ENCODE measurements at places on chromosomes 12 and 14.

- no peak for DNase-seq
Observed at GRCh38 chr12:121580959-121581685, at the start of gene KDM2B. Gene KDM2B, minus strand, starts transcription at chr12:121581023. Its CDS starts 112 bp downstream, at chr12:121580911.

DNA sequence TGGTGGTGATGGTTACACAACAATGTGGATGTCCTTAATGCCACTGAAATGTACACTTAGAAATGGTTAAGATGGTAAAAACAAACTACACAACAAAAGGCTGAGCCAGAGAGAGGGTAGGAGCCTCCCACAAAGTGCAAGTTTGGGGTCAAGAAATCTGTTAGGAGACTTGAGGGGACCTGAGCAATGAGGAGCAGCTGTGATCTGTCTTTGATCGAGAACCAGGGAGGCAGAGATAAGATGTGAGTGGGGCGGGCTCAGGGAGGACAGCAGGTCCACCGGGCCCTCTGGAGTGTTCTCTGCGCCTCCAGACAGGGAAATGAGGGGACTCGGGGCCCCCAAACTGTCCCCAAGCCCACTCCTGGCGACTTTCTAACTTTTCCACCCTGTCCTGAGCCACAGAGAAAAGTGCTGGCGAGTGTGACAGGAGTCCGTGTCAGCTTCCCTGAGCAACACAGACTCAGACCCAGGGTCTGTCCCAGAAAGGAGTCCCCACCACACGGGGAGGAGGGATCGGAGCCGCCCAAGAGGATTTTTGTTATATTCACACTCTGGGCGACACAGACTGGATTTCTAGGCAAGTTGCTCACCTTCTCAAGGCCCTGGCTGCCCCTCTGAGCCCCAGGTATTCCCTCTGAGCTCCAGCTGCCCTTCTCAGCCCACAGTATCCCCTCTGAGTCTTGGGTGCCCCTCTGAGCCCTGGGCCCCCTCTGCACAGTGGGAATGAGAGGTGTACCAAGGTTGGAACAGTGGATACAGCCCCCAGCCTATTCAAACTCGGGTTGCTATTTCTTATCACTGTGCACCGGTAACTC is 11.5 kb upstream of the SCARB1 start:
- no peak for DNase-seq

GRCh38 chr12:124736115-124737039 is 127.3 kb downstream of the SCARB1 start:
- DNase-seq: no peak

DNA sequence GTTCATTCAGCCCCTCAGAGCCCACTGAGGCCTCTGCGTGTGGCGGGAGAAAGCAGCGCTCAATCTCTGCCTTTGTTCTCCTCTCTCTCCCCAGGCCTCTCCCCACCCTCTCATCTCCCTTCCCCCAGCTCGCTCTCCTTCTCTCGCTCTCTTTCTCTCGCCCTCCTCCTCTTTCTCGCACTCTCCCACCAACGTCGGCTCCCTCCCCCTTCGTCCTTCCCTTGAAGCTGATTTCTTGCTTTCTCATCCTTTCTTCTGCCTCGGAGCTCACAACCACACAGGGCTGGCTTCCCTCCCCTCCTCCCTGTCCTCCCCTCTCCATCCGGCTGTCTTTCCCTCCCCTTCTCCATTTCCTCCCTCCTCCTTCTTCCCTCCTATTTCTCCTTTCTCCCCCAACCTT is 96.4 kb downstream of the LRRC74A start:
- no peak for DNase-seq

- DNase-seq: no peak
Observed at GRCh38 chr14:58850011-58850410, 212.2 kb downstream of the DACT1 start.

DNA sequence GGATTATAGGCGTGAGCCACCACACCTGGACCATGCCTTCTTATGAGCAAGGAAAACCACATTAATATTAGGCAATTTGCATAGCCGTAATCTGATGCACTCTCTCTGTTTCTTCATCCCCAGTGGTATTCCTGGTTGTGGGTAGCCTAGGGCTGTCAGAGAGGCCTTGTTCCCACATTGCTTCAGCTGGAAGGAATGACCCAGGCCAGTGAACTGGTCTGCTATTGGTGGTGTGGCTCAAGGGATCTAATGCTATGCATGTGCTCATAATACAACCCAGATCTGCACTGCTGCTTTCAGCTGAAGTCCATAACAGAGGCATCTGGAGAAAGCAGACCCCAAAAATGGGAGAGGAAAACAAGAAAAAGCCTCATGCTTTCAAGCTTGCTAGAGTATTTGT is 33.1 kb upstream of the G2E3 start:
- no peak for DNase-seq

Data from D721Med (cell line).